ENCODE measurements at places on chromosomes 5 and 9.

- no peak for DNase-seq
These were observed 32.3 kb upstream of the WDR38 start for GRCh38 chr9:124820698-124821623.

GRCh38 chr9:93205045-93205768 is 21.3 kb downstream of the WNK2 start:
- peak; percentile 7 for DNase-seq

DNA sequence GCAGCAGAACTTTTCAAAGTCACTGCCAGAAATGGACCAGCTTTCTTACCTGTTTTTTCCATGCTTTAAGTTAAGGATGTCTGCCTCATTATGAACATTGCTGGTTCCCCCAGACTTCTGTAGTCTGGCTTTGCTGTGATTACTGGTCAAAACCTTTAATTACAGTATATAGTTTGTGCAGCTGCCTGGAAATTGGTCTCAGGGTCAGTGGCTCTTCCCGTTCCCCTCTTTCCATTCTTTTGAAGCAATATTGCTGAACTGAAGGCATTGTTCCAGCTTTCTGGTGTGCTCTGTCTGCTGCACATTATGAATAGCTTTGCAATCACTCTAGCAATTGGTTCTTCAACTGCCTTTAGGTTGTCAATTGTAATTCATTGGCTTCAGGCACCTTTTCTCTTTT is 206.5 kb downstream of the ARL15 start:
- DNase-seq: no peak

DNA sequence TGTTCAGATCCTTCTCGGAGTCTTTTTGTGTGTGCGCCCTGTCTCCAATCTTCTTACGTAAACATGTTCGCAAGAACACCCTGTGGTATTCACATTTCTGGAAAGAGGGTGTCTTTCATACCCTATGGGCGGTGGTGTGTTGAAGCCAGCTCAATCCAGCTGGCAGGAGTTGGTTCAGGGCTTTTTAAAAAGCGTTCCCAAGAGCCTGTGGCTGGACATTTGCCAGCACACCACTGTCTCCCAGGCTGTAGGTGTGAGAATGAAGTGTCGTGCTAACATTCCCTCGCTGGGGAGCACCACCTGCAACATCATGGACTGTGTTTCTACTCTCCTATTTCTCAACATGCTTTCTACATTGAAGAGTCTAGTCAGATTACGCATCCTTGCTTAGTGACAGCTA is 51.7 kb downstream of the S1PR3 start:
- DNase-seq: no peak

DNA sequence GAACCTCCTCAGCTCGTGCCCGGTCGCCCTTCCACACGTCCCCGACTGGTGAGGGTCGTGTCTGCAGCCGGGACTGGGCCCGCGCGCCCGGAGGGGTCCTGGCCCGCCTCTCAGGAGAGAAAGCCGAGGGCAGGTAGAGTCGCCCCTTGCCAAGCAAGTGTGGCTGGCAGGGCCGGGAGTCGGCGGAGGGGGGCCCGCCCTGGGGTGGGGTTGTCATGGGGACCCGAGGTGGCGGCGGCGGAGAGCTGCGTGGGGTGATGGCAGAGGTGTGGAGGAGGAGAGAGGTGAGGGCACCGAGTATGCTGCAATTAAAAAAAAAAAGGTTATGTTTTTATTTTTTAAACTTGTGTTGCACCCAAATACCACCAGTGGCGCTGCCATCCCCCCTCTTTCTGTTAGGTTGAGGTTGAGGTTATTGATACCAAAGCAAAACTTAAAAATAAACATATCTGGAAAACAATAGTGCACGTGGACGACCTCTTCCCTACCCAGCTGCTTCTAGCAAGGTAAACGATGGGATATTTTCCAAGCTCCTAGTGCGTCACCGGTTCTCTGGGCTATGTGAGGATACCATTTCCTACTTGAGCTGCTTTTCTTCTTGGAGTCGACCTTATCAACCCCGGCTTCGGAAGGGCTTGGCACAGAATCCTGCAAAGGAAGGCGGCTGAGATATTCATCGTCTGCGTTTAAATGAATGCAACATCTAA is 660 bp downstream of the SCAMP1 start:
- DNase-seq: peak; percentile 78

- DNase-seq: no peak
These were observed 147.2 kb upstream of the IRX2 start for GRCh38 chr5:2898661-2899060.

GRCh38 chr9:92440751-92441046 is 16.4 kb upstream of the OMD start:
- peak; percentile 22 for DNase-seq

Data from CD4-positive, alpha-beta T cell treated with Interleukin-12 subunit alpha and Interleukin-12 subunit beta, for 1 hour (primary cell).